Thoracic aorta endothelial cell (primary cell): ENCODE measurements at places on chromosomes 1 and 21. TPM values are rescaled to one million over a fixed set of nuclear protein-coding genes. Genes with fewer than 3 reads are reported as not detected.

The RAD54L gene
- total RNA-seq, result 7.3 and 11.1 TPM in 2 replicates

The HPDL gene
- 4.7 and 9.7 TPM in 2 replicates for total RNA-seq

The CRABP2 gene
- total RNA-seq, result 0.72 and 1.2 TPM in 2 replicates

The OR2L8 gene
- total RNA-seq, result not detected in 2 replicates

The MROH7 gene
- under 0.01 and 0.14 TPM in 2 replicates for total RNA-seq

The CAMK2N1 gene
- total RNA-seq, result 9.3 and 17.8 TPM in 2 replicates

The TMEM51 gene
- total RNA-seq, result 9.0 and 9.2 TPM in 2 replicates

The PRAMEF18 gene
- not detected in 2 replicates for total RNA-seq

The FYB2 gene
- not detected in 2 replicates for total RNA-seq

The HCRTR1 gene
- 0.57 and 0.66 TPM in 2 replicates for total RNA-seq

The RYR2 gene
- total RNA-seq, result 0.07 TPM in 1 of 2 replicates, not detected in the other

The LBR gene
- 120 and 157 TPM in 2 replicates for total RNA-seq

The KLF17 gene
- total RNA-seq, result not detected in 2 replicates

The SLC2A5 gene
- 0.29 TPM in 1 of 2 replicates, not detected in the other for total RNA-seq

The AGT gene
- total RNA-seq, result not detected in 2 replicates

The LCE1C gene
- total RNA-seq, result not detected in 2 replicates

The APCS gene
- not detected in 2 replicates for total RNA-seq

The TENT5C gene
- total RNA-seq, result 0.13 and 0.14 TPM in 2 replicates

The HOOK1 gene
- under 0.01 TPM in 1 of 2 replicates, not detected in the other for total RNA-seq

The OR2AJ1 gene
- not detected in 2 replicates for total RNA-seq

The ECE1 gene
- total RNA-seq, result 462 and 530 TPM in 2 replicates

The MYBPH gene
- total RNA-seq, result not detected in 2 replicates

The SHISAL2A gene
- not detected in 2 replicates for total RNA-seq

The CD244 gene
- total RNA-seq, result not detected in 2 replicates

The SGIP1 gene
- 7.2 and 22.3 TPM in 2 replicates for total RNA-seq

The PROK1 gene
- not detected in 2 replicates for total RNA-seq
